Choroid plexus epithelial cell (primary cell): ENCODE measurements at places on chromosomes 6 and 20.

DNA sequence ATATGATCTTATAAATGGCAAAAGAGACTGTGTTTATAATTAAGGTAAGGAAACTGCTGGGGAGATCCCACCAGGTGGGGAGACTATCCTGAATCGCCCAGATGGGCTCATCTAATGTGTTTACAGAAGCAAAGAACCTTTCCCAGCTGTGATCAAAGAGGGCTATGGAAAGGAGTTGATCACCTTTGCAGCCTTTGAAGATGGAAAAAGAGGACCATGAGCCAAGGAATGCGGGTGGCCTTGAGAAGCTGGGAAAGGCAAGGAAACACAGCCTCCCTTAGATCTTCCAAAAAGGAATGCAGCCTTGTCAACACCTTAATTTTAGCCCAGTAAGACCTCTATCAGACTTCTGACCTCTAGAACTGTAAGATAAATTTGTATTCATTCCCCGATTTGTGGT lies 66.5 kb upstream of the ADGRG6 start:
- no peak for DNase-seq

DNA sequence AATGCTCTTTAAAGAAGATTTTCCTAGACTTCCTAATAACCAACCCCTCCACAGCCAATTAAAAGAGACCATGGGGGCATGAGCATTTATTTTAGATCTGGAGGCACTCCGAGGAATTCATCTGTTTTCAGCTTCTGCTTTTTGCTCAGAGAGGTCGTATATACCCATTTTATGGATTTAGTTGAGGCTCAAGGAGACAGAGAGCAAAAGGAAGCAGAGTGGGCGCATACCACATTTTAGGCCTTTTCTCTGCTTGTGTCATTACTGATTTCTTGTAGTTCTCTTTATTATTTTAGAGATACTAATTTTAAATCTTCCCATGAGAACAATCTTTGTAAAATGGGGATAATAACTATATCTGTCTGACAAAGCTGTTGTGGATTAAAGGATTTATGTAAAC lies 129.6 kb upstream of the IFNGR1 start:
- DNase-seq: no peak

DNA sequence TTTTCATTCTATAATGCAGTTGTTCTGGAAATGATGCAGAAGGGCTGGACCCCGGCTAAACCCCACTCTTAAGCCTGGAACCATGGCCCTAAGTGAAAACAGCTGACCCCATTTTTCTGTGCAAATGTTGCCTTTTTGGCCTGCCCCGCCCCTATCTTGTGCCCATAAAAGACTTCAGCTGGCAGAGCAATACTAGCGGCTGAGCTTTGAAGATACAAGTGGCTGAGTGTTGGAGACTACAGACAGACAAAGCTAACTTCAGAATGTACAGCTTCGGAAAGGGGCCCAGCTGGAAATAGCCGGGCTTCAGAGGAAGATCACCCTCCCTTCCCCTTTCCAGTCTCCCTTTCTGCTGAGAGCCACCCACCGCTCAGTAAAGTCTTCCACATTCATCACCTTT lies 258.6 kb upstream of the SPTLC3 start:
- no peak for DNase-seq

DNA sequence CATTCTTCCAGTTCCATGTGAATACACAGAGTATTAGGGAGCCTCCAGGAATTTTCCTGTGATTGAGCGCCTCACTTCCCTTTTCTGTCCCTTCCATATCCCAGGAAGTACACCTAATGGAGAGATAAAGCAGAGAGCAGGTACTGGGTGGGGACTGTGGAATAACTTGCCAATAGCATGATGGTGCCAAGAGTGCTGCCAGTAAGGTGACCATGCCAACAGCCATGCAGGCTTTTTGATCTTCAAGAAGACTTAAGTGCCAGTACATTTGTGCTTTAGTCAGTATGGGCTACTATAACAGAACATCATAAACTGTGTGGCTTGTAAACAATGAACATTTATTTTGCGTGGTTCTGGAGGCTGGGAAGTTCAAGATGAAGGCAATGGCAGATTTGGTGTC lies 160.2 kb upstream of the RIMS1 start:
- no peak for DNase-seq

- no peak for DNase-seq
Observed at GRCh38 chr6:97049253-97050011, 124.9 kb downstream of the KLHL32 start.

- DNase-seq: no peak
Observed at GRCh38 chr20:35833241-35833640, 61.4 kb downstream of the PHF20 start.

- DNase-seq: no peak
Observed at GRCh38 chr6:50141100-50141499, 91.4 kb upstream of the DEFB112 start.

DNA sequence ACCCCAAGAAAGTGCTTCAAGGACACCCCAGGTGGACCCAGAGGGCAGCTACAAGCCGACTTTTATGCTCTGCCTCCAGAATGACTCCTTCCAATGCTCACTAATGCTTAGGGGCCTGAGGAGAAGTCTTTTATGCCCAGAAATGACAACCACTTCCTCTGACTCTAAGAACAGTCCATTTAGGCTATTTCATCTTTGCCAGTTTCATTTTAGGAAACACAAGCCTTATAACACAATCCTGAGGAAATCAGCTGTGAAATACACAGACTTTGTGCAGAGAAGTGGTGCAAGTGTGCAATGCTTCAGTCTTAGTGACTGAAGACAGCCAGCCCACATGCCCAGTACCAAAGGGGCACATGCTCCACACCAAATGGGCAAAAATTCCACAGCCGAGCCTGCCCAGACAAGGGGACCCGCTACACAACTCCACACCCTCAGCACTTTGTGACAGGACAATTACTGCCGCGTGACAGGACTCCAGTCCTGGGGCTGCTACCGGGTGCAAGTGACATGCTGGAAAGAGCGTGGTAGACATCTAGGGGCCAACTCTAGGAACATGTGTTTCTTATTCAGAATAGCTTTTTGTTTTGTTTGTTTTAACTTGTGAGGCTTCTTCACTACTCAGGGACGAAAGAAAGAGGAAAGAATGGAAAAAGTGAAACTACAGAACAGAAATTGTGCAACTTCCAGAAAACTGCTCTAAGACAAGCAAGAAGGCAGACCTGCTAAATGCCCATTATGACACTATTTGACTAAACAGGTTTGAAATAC lies 28.2 kb upstream of the PLAGL1 start:
- peak; percentile 57 for DNase-seq

GRCh38 chr6:53532942-53533341 lies 12.0 kb downstream of the GCLC start:
- DNase-seq: no peak

DNA sequence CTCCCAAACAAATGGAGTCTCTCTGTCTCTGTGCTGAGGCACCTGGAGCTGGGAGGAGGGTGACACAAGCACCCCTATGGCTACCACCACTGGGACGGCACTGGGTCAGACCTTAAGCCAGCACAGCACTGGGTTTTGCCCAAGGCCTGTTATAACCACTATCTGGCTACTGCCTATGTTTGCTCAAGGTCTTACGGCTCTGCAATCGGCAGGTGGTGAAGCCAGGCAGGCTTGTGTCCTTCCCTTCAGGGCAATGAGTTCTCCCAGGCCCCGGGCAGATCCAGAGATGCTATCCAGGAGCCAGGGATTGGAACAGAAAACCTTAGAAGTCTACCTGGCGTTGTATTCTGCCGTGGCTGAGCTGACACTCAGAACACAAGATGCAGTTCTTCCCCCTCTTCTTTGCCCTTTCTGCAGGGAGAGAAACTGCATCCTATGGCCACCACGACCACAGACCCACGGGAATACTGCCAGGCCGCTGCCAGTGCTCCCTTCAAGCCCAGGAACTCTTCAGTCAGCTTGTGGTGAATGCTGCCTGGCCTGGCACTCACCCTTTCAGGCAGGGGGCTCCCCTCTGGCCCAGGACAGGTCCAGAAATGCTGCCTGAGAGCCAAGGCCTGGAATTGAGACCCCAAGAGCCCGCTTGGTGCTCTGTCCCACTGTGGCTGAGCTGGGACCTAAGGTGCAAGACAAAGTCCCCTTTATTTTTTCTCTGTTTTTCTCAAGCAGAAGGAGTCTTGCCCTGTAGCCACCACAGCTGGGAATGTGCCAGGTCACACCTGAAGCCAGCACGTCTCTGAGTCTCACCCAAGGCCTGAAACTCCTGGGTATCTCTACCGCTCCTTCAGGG lies 67.0 kb upstream of the FRMD1 start:
- no peak for DNase-seq

DNA sequence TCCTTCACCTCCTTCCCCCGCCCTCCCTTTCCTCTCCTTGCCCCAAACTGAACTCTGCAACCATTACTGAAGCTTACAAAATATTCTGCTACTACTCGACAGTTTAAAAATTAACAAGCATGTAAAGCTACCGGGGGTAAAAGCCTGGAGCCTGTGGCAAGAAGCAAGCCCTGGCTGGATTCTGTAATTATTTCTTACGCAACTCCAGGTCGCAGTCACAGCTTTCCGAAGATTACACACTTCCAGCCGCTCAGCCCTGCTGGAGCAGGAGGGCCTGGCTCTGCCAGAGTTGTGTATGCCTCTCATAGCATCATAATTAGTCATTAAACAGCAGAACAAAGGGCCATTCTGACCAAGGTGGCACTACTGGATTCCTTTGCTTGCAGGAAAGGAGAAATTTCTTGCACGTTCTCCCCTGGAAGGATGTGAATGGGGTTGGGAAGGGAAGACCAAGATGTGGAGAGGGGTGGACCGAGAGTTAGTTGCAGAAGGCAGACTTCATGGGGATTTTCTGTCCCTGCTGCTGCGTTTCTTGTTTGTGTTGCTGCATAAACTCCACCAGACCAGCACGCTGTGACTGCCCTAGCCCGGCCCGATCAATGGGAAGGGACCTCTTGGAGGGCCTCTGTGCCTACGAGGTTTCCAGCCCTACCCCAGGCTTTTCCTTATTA lies 23.6 kb downstream of the FOXQ1 start:
- DNase-seq: peak; percentile 81

DNA sequence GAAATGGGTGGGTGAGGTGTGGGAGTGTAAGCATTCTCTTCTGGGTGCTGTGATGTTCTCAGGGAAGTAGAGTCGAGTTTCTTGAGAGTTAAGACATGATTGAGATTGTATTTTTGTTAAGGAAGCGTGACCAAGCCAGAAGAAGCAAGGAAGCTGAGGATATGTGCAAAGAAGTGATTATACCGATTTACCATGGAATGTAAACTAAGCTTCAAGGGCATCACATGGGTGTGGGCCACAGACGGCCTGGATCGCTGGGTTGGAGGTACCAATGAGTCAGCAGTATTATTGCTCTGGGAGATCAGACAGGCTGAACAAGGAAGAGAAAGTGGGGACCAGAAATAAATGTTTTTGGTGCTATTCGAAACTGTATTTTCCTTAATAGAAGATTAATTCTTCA lies 184.1 kb upstream of the GMDS start:
- no peak for DNase-seq

DNA sequence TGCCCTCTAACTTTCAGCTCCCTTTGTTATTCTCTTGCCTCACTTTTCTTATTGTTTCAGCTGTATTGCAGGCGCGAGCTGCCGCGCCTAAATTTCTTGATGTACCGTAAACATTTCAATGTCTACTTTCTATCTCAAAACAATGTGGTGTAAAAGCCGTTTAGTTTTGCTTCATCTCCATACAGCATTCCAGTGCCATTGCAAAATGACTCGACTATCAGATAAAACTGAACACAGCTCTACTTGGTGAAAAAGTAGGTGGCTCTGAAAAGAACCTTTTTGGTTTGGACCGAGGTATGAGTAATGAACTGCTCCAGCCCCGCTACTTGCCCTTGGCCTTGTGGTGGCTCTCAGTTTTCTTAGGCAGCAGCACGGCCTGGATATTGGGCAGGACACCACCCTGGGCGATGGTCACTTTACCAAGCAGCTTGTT lies 74.6 kb downstream of the OR2B2 start:
- DNase-seq: peak; percentile 65

GRCh38 chr6:159865226-159865920 lies 25.4 kb upstream of the MAS1 start:
- no peak for DNase-seq

DNA sequence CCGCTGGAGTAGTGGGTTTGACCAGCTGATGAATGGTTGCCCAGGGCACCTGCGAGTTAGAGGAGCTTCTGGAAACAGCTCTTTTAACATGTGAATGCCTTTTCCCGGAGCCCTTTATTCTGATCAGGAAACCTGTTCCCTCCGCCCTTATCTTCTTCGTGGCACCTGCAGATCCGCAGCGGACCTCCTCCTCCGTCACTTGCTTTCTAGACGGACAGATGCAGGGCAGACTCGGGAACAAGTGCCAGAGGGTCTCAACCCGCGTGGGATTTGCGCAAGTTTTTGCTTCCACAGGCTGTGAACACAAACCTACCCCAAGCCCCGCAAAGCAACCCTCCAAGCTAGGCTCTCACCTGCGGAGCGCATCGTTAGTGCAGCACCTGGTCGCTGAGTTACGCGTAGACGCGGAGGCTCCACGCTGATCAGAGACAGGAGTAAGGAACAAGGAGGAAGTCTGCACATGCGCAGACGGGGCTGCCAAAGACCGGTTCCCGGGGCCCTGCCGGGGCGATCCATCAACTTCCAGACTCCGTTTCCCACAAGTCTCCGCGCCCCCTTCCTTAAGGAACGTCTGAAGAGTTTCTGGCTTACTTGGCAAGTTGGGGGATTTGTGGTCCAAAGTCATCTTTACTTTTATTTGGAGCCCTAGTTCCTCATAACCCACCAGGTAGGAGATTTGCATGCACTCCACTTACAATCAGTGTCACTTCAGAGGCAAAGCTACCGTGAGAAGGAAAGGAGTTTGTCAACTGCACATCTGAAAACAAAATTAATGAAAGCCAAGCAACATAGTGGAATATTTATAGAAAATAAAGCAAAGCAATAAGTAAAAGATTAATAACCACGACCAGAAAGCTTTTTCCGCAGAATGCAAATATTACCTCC lies 52.7 kb upstream of the ELMO2 start:
- peak; percentile 1 for DNase-seq

GRCh38 chr6:151999194-151999593 lies 191.7 kb downstream of the ESR1 start:
- DNase-seq: peak; percentile 12

DNA sequence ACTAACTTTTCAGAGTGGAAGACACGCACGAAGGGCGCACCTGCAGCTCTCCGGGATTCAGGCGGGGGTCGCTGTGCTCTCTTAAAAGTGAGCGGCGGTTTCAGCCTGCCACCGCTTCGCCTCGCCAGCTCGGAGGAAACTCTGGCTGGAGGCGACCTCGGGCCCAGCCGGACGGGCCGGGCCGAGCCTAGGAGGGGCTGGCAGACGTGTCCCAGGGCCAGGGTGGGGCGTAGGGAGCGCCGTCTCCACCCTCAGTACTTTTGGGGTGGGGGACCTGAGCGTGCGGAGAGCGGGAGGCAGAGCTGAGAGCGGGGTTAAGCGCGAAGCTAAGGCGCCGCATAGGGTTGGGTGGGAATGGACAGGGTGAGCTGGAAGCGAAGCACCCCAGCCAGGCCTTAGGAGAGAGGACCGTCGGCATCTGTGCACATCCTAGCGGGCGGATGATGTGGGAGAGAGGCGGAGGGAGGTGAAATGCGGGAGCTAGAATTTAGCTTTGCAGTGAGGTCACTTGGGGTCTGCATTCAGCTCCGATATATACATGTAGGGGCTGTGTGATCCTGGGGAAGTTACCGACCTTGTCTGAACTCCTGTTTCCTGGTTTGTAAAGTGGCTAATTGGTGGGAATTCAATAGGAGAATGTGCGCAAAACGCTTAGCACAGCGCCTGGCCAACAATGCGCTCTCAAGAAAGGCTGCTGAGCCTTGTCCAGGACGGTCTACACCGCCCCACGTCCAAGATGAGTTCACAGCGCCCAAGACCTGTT lies 6.5 kb upstream of the TFAP2A start:
- DNase-seq: no peak

- DNase-seq: peak; percentile 30
Observed at GRCh38 chr6:99287523-99287922, 62.0 kb downstream of the FAXC start.

GRCh38 chr20:24761220-24762065 lies 187.6 kb upstream of the CST7 start:
- DNase-seq: no peak
